Natural killer cell (primary cell): ENCODE measurements at places on chromosomes 4 and X.

DNA sequence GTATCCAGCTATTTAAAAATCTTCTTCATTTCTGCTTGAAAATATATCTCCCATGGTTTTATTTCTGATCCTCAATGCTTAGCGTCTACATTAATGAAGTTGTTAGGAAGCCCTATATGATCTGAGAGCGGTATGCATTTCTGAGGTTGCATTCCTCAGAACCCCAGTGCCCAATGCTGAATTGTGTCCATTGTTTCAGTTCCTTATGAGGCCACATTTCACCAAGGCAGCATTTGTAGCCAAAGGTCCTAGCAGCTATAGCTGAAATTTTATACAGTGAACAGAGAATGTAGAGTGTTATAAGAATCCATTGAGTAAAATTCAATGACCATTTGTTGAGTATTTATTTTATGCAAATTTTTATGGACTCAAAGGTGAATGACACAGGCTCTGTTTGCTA lies 209.5 kb downstream of the PCDH7 start:
- no peak for DNase-seq

- DNase-seq = no peak
Measured at GRCh38 chrX:114626323-114626722, 42.4 kb downstream of the HTR2C start.

GRCh38 chrX:3134316-3134945 lies 93.2 kb downstream of the ARSF start:
- DNase-seq = no peak

DNA sequence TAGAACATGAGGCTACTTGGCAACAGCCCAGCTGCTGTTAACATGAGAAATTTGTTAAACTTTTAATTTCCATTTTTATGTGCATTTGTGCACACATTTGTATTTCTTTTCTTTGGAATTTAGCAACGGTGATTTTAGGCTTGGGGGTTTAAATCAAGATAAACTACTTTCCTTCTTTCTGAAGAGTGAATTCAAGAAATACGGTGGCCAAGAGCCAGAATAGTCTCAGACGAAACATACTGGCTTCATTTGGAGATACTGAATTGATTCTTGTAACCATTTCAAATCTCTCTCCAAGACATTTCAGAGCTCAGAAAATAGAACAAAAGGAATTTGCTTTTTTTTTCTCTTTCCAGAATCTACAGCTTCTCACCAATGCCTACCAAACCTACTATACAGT lies 134.1 kb upstream of the SCML1 start:
- DNase-seq = no peak

DNA sequence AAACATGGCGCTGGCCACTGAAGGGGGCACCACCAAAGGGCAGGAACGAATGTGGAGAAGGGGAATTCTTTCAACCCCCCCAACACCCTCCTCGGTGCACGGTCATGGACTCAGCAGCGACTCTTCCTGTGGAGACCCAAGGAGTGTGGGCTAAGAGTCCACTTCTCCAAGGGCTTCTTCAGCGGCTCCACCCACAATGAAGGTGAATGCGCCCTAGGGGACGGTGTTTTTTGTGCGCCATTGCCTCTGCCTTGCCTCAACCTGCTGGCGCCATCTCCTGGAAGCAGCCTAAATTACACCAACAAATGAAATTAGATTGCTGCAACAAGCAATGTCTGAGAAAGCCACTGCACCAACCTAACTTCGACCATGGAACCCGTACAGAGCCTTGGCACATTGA lies 169.2 kb upstream of the MAGEB18 start:
- DNase-seq = no peak

GRCh38 chr4:54233697-54234496 lies 4.8 kb downstream of the PDGFRA start:
- DNase-seq = peak; percentile 89

DNA sequence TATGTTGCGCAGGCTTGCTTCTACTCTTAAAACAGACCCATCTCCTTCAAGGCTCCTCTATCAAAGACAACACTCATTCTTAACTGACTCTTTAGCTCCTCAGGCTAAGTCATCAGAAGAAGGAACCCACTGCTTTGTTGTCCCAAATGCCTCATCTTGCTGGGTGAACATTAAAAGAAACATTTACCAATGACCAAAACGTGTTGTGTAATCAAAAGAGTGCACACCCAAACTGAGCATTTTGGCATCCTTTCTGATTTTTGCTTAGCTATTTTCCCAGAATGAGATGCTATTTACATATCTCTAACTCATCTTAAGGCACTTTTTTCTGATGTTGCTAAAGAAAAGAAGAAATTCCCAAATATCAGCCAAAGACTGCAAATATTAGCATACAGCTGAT lies 131.7 kb upstream of the VCX3A start:
- no peak for DNase-seq

GRCh38 chr4:24743206-24743605 lies 52.2 kb upstream of the SOD3 start:
- DNase-seq = no peak
